ENCODE measurements at places on chromosomes 1 and 21. TPM values are rescaled to one million over a fixed set of nuclear protein-coding genes. Genes with fewer than 3 reads are reported as not detected.
A peak's percentile ranks its signal among the peaks of the same experiment; 100 is the strongest.

The NPPB gene
- total RNA-seq = not detected

The CD48 gene
- not detected for total RNA-seq

The LEFTY1 gene
- not detected for total RNA-seq

DNA sequence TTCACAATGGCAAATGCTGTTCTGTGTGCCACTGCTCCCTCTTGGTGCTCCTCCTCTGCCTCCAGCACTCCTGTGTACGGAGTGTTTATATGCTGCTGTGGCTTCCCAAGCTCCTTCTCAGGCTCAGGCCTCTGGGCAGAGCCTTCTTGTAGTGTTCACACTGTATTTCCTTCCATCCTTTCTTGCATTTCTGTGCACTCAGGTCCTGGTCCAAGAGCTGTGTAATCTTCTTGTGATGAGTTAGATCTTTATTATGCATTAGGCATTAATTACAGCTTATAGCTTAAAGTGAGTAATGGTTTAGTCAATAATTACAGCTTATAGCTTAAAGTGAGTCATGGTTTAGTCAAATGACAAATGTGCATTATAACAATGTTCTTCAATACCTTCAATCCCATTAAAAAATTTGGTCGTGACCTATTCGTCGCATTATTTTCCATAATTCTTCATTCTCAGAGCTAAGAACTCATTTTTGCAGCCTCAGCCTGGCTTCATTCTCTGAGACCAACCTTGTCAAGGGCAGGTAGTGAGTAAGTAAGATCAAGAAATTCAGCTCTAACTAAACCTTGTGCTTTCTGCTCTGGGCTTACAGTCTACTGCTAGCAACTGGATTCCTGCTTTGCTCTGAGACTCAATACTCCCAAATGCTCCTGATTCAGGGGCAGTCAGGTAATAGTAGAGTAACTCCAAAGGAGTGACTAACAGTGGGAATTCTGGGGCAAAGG is 154.5 kb upstream of the SPAG17 start:
- DNase-seq = no peak

DNA sequence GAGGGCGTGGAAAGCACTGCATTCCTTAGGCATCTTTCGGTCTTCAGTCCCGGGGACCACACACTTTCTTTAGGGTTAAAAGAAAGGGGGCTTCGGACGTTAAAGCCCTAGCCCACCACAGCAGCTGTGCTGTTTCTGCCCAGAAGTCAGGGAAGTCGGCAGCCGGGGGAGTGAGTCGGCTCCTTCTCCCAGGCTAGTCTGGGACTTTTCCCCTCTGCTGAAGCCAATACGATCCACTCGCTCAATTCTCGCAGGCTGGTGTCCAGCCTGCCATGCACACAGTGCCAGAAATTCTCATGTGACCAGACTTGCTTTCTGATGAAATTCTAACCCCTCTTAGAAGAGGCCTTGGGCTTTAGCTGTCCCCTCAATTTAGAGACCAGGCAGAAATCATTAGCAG is 67.7 kb downstream of the BCAR3 start:
- DNase-seq = peak; percentile 88

GRCh38 chr21:35405981-35406380 is 356.9 kb upstream of the RUNX1 start:
- no peak for DNase-seq

DNA sequence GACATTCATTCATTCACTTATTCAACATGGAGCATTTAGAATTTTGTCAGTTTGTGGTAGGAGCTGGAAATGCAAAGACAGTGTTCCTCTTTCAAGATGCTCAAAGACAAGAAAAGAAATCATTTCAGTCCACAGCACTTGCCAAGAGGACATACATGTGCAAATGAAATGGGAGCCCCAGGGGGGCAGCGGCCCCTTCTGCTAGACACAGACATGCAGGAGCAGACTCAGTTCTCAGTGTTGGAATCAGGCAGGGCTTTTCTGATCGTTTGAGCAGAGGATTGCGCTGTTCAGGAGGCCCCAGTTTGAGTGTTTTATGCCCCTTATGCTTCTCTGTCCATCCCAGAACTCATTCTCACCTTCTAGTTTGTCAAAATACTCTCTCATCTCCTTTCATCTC is 35.6 kb upstream of the VASH2 start:
- no peak for DNase-seq

GRCh38 chr1:161021970-161022353 is 1.0 kb upstream of the F11R start:
- no peak for DNase-seq
